ENCODE measurements at places on chromosomes 5 and 9.

GRCh38 chr9:20664501-20664900 lies 19.6 kb upstream of the FOCAD start:
- no peak for DNase-seq

DNA sequence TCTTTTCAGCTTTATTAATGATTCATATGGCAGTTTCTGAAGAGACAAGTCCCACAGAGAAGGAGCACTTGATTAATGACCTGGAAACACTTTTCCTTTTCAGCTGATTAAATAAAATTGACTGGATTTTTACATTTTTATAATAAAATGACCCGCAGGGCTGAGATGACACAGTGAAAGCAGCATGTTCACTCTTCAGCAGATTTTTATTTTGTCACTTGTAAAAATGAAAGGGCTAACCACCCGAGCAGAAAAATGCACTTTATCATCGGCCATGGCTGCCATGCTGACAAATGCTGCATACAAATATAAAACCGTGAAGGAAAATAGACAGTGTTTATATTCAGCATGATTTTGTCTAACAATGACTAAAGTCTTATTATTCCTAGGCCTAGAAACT lies 321.6 kb upstream of the ITGA1 start:
- no peak for DNase-seq

GRCh38 chr5:88878976-88879375 lies 4.0 kb downstream of the MEF2C start:
- DNase-seq, result no peak

DNA sequence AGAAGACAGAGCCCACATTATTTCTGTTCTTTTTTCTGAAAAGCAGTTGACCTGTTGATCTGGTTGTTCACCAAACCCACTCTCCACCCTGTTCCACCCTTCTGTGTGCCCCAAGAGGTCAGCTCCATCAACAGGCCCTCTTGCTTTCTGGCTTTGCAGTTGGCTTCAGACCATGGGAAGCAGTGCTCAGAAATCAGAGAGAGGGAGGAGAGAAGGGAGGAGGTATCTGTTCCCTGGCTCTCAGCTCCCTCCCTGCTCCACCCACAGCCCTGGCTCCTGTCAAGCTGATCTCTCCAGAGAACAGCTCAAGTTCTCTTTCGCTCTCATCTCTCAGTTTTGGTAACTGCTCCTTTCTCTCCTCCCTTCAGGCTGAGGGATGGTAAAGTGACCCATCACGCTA lies 144.2 kb upstream of the RAI14 start:
- no peak for DNase-seq

DNA sequence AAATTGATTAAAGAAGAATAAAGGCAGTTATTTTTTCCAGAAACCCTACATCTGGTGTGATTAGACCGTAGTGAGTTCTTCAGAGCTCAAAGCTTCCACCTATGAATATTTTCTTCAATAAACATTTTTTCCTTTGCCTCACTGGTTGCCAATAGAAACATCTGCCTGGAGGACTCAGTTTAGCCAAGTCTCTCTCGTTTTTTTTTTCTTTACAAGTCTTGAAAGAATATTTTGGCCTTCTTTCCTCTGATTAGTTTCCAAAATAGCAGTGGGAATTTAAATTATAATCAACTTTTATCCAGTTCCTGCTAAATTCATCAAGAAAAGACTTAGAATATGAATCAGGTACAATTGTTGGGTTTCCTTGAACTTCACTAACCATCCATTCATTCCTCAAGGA lies 897.5 kb downstream of the TLE1 start:
- no peak for DNase-seq
